D721Med (cell line): ENCODE measurements at places on chromosomes 3 and 15.

DNA sequence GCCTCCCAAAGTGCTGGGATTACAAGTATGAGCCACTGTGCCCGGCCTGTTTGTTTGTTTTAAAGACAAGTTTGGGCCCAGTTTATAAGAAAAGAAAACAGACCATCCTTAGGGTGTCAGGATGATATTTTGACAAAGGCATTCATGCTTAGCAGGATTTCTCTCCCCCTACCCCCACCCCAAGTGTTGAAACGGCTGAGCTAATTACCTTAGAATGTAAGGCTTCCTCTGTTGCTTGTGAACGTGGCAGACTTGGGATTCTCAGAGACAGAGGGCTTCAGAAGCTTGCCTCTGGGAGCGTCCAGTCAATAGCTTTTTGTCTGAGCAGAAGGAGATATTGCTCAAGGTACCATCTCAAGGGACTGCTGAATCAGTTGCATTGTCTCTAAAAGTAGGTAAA is 24.0 kb downstream of the FLNB start:
- DNase-seq, result no peak

- no peak for DNase-seq
Measured at GRCh38 chr3:138060792-138061191, 50.8 kb downstream of the CLDN18 start.

DNA sequence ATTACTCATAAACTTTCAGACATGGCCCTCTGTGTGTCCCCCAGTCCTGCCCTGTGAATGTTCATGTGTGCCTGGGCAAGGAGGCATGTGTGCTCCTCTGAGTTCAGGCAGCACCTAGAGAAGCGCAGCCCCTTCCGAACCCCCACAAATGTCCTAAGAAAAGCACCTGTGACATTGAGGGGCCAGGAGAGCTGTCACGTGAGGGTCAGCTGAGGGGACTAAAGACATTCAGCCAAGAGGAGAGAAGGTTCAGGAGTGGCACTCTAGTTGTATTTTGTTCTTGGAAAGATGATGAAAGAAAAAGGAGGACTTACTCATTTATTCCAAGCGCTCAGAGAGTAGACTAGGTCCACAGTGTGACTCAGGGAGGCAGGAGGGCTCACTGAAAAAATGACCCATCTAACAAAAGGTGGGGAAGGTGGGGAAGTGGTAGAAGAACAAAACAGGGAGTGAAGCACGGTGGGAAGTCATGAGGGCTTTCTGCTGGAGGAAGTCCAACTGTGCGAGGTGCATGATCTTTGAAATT is 28.1 kb upstream of the ELP6 start:
- DNase-seq, result no peak

- no peak for DNase-seq
Measured at GRCh38 chr3:196341137-196341536, 2.9 kb upstream of the TM4SF19 start.

DNA sequence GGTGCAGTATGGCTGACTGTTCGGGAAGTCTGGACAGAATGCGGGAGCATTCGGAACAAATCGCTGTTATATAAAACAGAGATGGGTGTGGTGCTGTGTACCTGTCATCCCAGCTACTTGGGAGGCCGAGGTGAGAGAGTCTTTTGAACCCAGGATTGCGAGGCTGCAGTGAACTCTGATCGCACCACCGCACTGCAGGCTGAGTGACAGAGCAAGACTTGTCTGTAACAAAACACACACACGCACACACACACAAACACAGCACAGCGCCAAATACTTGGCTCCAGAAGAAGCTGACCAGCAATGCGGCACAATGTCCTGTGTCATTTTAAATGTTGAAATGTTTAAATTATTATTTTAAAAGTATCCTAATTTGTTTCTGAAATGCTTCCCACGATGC is 12.6 kb downstream of the RFTN1 start:
- no peak for DNase-seq

DNA sequence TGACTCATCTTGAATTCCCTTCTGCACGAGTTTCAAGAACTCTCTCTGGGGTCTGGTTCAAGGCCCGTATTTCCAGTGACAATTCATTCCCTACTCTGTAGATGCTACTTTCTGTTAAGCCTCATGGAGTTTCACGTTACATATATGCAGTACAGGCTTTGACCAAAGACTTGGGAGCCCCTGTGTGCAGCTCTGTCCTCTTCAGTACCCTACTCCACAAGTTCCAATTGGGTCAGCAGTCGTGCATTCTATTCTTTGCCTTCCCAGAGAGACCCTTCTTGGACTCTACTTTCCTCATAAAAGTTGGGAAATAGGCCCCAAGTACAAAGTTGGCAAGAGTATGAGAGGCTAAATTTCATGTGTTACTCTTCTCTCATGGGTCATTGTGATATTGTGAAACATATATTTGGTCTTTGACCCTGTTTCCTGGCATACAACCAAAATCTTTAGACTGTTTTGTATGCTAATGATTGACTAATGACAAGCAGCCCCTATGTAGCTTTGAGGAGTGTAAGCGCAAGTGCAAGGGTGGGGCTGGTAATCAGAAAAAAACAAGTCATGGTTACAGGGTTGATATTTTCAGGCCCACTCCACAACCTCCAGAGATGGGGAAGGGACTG is 15.0 kb upstream of the CCDC50 start:
- no peak for DNase-seq

GRCh38 chr3:66797889-66798560 is 200.1 kb upstream of the KBTBD8 start:
- DNase-seq, result no peak

DNA sequence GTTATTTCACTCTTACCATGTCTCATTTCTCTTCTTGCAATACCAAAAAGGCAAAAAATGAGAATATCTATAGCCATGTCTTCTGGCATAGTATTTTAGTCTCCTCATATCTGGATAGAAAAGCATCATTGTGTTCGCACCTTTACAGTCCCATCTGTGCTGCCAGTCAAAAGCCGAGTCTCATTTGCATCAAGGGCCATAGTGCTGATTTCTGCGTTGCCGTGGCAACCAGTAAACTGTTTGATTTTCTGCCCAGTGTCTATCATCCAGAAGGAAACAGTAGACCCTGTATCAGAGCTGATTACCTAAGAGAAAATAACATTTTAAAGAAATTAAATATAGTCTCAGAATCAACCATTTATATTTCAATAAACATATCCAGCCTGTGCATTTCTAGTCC is 86.1 kb upstream of the SERPINI2 start:
- no peak for DNase-seq
